Gastrocnemius medialis (tissue), 4 donors: ENCODE measurements at places on chromosomes 6 and 20. TPM values are rescaled to one million over a fixed set of nuclear protein-coding genes. Genes with fewer than 3 reads are reported as not detected.

DNA sequence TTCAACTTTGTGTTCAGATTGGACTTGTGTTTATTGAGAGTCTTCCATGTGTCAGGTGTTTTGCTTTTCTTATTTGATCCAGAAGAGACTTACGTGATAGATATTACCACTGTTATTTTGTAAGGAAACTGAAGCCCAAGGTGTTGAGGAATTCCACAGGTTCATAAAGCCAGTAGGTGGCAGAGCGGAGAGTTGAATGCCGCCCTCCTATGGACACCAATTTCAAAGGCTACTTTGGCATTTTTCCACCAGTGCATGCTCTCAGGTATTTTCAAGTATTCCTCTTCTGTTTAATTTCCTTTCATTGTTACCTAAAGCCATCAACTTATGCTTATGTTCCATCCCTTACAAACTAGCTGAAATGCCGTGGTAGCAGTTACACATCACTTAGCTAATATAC, 14.0 kb upstream of the COL10A1 start:
- no peak for DNase-seq

DNA sequence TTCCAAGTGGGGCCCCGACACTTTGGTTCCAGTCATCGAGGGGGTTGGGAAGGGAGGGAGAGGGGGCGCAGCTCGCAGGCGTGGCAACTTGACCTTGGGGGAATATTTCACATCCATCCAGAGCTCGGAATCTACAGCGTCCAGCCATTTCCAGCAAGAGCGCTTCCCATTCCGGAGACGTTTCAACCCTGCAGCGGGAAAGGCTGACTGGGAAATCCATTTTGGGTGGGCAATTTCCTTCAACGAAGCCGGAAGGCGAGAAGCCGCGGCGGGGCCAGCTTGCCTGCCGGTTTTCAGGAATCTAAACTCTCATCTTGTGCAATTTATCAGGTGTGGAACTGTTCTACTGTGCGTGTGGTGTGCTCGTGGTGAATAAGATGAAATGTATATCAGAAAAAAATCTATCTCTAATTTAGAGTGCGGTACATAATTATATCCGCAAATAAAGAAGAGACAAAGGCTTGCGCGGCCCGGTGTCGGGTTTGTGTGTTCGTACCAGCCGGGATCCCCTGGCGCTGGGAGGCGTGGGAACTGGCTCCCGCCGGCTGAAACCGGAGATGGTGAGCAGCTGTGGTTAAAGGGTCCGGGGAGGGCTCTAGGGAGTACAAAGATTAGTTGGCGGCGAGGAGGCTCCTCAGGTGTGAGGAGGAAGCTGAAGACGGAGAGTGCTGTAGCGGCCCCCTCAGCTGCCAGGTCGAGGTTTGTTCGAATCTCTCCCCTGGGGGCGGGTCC, 4.8 kb downstream of the SLC32A1 start:
- DNase-seq = no peak

DNA sequence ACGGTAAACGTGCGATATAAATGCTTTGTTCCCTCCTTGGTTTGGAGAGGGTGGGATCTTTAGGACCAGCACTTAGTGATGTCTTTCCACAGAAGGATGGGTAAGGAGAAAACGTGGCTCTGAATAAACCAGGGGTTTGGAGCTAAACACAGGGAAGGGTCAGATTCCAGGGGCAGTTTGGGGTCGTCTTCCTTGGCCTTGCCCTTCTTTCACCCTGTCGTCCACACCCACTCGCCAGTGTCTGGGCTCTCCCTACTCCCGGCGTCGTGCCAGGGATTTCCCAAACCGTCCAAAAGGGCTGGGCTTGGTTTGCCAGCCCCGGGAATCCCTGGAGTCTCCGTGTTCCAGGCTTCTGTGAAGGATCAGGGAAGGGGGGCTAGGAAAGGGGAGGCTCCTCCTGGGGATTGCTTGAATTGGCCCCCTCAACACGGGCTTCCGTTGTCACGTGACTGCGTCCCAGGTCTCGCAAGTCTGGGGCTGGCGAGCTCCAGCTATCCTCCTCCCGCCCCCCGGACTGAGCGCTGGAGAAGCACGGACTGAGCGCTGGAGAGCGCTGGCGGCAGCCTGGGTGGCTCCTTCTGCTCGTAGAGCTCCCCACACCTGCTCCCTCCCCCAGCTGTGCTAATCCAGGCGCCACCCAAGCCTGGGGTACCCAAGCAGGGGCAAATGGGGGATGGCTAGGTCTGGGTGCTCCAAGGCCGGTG, 9.4 kb upstream of the ARMC12 start:
- DNase-seq = peak; percentile 90

DNA sequence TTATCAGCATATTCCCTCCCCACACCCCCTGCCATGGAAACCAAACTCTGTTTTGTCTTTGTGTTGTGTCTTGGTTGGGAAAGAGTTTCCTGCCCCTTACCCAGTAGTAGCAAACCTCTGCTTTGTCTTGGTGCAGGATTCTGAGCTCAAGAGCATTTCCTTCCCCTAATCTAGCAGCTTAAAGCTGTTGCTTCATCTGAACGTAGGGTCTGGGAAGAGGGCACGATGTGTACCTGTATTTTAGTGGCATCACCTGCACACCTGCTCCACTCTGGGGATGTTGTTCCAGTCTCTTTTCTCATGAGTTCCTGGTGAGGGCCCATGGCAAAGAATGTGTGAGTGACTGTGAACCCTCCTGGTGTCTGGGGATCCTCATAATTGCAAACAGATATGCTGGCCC, 164.7 kb downstream of the SCP2D1 start:
- no peak for DNase-seq

DNA sequence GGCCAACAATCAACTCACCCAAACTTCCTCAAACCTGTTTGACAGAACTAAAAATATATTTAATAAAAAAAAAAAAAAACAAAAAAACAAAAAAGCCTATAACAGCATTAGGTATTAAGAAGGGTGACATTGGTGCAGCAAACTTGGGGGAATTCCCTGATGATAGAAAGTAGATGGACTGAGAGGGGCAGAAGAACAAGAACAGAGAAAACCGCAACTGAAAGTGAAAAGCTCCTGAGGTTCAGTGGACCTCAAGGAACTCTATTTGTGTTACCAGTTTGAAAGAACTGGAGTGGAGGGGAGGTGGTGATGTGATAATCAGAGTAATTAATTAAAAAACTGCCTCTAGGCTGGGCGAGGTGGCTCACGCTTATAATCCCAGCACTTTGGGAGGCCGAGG, 53.8 kb downstream of the MACROD2 start:
- DNase-seq = no peak

DNA sequence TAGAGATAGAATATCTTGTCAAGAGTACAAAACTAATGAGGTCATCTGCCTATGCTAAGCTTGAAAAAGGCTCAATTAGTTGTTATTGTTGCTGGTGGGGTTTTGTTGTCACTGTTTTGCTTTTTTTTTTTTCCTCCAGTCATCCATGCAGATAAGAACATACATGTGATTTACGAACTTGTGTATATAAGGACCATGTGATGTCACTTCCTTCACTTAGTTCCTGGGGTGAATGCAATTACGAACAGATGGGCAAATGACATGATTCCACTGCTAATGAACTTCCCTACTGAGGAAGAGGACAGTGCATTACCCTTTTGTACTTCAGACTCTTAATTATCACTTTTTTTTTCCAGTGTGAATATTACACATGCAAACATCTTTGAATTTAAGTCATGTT, 1175.3 kb upstream of the GJE1 start:
- no peak for DNase-seq

GRCh38 chr6:41042226-41043055, at the start of gene TSPO2:
Gene TSPO2 (plus strand): TSS chr6:41042467. CDS start chr6:41042986, 519 bp downstream.
- DNase-seq = no peak

GRCh38 chr6:107132330-107132954, 17.1 kb upstream of the BEND3 start:
- DNase-seq = no peak

- DNase-seq = no peak
These were observed 133.1 kb upstream of the COL21A1 start for GRCh38 chr6:56380476-56380875.

- no peak for DNase-seq
These were observed 226.7 kb downstream of the MEI4 start for GRCh38 chr6:77879527-77879926.

GRCh38 chr6:33277663-33278391, 904 bp downstream of the B3GALT4 start:
- DNase-seq = no peak

GRCh38 chr6:33694977-33695376, 16.5 kb downstream of the UQCC2 start:
- DNase-seq = no peak

GRCh38 chr6:90131125-90131524, 165.5 kb downstream of the BACH2 start:
- no peak for DNase-seq

The PRSS35 gene
- not detected for total RNA-seq

The KCNK16 gene
- not detected for total RNA-seq
